ENCODE measurements at places on chromosomes 3 and 15.

DNA sequence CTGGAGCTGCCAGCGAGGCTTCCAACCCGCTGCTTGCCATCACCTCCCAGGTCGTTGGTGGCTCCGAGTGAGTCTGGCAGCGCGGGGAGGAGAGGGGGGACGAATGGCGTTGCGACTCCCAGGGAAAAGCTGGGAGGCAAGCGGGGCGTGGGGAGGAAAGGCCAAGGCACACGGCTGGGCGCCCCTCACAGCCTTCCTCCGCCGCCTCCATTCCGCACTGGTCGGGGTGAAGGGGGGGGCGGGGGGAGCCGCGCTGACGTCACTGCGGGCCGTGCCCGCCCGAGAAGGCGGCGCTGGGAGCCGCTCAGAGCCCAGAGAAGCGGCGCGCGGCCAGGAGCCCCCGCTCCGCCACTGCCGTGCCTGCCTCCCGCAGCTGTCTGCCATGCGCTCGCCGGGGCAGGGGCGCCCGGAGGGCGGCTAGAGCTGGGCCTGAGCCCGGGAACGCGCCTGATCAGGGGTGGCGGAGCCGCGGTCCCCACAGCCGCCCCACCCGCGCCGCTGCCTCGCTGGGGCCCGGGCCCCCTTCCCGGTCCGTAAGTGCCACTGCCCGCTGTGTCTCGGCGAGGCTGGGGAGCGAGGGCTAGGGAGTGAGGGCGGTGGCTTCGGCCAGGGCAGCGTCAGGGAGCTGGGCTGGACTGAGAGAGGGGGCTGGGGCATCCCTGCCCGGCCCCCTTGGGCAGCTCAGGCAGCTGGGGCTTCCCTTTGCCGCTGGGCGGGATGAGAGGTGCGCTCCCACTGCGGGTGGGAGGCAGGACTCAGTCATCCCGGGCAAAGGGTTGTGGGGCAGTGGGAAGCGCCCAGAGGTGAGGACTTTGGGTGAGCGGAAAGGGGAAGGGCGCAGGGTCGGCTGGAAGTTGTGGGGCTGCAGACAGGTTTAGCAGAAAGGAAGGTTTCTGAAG is 27.8 kb upstream of the POLG start:
- DNase-seq, result no peak

- no peak for DNase-seq
Observed at GRCh38 chr15:86155551-86155950, 75.9 kb downstream of the AGBL1 start.

DNA sequence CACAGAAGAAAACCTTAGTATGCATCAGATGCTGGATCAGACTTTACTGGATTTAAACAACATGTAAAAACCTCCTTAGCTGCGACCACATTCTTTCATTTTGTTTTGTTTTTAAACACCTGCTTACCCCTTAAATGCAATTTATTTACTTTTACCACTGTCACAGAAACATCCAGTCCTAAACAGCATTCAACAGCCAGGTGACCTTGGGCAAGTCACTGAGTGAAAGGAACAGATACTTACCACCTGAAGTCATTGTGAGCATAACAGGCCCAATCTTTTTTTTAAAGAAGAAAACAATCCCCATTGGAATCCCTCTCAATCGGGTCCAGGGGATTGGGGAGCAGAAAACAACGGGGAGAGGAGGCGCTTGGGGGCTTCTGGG is 390 bp downstream of the STARD5 start:
- no peak for DNase-seq

DNA sequence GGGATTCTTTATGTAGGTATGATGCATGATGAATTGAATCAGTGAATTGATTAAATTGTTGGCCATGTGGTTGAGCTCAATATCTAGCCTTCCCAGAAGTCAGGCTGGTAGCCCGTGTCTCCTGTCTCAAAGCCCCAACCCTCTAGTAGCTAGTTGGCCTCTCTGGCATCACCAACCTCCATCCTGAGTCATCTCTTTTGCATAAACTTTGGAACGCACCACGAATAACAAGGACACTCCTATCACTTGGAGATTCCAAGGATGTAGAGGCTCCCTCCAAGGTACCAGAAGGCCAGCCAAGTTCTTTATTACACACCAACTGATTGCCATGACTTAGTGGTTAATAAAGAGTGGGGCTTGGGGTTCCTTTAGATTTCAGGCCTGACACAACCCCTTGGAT is 148.4 kb downstream of the APBA2 start:
- no peak for DNase-seq

GRCh38 chr3:142165194-142165593 is 15.8 kb upstream of the TFDP2 start:
- no peak for DNase-seq

DNA sequence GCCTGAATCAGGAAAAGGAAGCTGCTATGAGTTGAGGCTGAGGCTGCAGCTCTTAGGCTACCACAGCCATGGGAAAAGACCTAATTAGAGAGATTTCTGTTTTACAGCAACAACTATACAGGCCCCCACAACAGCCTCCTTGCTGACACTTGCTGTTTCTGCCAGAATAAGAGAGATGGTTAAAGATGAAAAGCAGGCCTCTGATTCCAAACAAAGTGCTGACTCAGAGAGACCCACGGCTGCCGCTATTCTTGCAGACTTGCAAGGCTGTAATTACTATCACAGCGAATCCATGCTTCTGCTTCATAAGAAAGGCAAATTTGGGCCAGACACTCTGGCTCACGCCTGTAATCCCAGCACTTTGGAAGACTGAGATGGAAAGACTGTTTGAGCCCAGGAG is 41.8 kb downstream of the MCF2L2 start:
- no peak for DNase-seq

GRCh38 chr3:42829628-42830436 is 20.6 kb downstream of the ACKR2 start:
- DNase-seq, result no peak

DNA sequence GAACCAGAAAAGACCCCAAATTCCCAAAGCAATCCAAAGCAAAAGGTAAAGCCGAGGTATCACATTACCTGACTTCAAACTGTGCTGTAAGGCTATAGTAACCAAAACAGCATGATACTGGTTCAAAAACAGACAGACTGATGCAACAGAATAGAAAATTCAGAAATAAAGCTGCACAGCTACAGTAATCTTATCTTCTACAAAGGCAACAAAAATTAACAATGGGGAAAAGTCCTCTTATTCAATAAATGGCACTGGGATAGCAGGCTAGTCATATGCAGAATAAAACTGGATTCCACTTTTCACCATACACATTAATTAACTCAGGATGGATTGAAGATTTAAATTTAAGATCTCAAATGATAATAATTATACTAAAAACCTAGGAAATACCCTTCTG is 392.6 kb upstream of the CBLB start:
- DNase-seq, result no peak

GRCh38 chr15:69116391-69116790 is 44.0 kb upstream of the GLCE start:
- DNase-seq, result no peak

DNA sequence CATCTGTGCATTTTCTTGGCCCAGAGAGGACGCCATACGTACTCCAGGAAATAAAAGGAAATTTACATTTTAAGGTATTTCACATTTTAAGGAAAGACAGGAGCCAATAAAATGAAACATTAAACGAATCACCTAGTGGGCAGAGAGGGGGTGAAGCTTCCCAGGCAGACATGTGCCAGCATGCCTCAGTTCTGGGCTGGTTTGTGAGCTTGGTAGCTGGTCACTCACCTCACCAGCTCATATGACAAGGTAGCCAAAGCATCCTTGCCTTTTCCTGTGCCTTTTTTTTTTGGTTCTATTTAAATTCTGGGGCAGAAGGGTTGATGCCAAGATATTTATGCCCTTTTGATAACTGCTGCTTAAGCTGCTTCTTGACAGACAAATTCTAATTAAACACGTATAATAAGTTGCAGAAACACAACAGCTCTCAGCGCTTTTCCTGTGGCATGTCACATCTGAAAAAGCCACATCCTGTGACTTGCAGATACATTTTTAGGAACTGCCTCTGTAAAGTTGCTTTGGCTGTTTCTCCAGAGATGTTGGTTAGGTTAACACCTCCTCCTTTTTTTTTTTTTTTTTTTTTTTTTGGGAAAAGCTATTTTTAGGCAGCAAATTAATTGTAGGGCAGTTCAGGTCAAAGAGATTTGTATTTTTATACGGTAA is 218.6 kb downstream of the PDCD6IP start:
- no peak for DNase-seq

DNA sequence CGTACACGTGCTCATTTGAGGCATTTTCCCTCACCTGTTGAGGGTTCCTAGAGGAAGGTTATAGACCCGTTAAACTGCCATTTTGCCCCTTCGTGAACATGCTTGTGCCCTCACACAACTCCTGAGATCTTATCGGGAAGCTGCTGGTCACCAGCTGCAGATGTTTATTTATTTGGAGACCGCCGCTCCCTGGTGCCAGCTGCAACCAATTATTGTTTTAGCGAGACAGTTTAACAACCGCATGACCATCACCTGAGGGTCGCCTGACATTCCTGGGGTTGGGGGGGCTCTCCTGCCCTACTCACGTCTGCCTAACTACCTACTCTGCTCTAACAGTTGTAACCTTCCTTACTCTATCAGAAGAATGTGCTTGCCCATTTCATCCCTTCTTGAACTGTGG is 292.5 kb downstream of the MCTP2 start:
- DNase-seq, result no peak

GRCh38 chr15:100192097-100193080 is 149.4 kb downstream of the ADAMTS17 start:
- peak; percentile 28 for DNase-seq

GRCh38 chr15:69074843-69075224 is 60.3 kb downstream of the NOX5 start:
- DNase-seq, result no peak

GRCh38 chr3:195895861-195896360 is 12.4 kb downstream of the TNK2 start:
- no peak for DNase-seq

DNA sequence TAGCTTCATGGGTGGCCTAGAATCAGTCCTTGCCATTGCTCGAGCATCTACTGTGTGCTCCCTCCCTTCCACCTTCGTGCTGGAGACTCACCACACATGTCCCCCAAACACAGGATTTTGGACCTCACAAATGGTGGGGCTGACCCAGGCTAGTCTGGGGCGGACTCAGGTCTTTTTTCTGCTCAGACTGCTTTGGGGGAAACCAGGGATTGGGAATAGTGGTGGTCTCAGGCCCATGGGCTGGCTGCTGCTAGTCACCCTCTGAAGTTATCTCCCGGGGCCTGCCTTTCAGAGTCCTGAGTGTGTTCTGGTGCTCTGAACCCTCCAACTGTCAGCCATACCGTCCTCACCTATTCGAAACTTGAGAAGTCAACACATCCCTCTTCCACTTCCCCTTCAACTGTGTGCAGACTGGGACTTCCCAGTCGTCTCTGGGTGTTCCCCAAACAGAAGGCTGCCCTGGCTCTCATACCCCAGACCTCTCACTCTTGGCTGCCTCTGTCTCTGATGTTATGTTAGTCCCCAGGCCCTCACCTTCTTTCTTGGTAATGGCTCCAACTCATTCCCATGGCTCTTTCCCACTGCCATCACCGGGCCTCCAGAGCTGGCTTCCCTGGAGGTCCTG is 46.0 kb downstream of the PPCDC start:
- DNase-seq, result no peak

DNA sequence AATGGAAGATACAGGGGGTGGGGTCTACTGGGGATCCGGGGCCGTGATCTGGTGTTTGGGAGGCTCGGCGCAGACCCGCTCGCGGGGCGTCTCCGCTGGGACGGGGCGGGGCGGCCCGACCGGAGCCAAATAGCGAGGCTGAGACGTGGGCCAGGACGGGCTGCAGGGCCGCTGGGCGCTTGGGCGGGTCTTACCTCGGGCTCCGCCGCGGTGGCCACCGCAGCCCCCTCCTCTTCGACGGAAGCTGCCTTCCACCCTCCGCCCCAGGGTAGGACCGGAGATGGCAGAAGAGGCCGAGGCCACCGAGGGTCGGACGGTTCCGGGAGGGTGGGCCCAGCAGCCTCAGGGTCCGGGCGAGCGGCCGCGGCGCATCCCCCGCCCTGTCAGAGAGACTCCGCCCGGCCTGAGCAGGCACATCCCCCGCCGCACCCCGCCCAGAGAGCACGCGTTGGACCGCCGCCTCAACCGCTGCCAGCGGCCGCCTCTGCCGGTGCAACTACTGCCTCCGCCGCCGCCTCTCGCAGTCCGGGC is 399 bp downstream of the MYO9A start:
- peak; percentile 61 for DNase-seq

DNA sequence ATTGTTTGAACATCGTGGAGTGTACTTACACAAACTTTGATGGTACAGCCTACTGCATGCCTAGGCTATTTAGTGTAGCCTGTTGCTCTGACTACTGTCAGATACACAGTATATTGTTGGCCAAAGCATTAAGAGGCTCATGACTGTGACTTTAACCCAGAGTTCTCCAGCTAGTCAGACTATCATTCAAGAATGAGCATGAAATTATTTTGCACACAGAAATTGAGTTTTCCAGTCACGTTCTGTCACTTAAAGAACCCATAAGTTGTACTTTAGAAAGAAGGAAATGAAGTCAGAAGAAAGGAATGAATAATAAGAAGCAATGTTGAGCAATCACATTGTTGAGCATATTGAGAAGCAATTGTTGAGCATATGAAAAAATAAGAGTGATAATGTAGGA is 37.6 kb upstream of the SLC22A13 start:
- DNase-seq, result no peak
